AG09319 (cell line): ENCODE measurements at places on chromosomes 4 and X.

- DNase-seq: no peak
Measured at GRCh38 chr4:164383058-164383357, 370.9 kb upstream of the SMIM31 start.

- DNase-seq: no peak
Measured at GRCh38 chrX:101407167-101407747, 468 bp downstream of the GLA start.

GRCh38 chrX:52078131-52078530, 9.1 kb upstream of the MAGED4B start:
- DNase-seq: no peak

DNA sequence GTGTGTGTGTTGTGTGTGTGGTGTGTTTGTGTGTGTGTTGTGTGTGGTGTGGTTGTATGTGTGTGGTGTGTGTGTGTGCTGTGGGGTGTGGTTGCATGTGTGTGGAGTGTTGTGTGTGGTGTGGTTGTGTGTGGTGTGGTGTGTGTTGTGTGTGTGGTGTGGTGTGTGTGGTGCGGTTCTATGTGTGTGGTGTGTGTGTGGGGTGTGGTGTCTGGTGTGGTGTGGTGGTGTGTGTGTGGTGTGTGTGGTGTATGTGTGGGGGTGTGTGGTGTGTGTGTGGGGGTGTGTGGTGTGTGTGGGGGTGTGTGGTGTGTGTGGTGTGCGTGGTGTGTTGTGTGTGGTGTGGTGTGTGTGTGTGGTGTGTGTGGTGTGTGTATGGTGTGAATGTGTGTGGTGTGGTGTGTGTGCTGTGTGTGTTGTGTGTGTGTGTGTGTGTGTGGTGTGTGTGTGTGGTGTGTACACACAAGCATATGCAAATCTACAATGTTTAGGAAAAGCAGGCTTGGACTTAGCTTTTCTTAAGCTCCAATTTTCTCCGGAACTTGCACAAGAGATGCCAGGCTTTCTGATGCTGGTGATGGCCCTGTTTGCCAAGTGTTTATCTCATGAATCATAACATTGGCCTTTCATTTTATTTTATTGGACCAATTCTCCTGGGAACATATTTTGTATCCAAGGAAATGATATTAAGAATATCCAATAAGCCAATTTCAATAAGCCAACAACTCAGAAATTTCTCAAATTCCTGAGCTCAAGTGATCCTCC, 148.7 kb downstream of the SPATA18 start:
- DNase-seq: peak; percentile 59

DNA sequence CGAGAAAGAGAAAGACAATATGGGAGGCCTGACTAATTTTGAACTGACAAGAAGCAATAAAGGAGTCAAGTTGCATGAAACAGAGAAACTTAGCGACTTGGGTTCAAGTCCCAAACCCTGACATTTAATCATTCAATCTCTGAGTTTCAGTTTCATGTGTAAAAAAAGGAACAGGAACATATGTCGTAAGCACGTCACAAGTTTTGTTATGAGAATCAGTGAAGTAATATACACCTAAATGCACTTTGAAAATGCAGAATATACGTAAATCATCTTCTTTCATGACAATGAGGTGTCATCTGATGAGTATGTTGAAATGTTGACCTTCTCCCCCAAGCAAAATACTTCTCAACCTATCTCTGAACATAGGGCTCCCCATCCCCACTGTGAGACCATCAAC, 10.4 kb downstream of the ACOT9 start:
- no peak for DNase-seq

GRCh38 chr4:127217586-127218229, 415.0 kb upstream of the INTU start:
- no peak for DNase-seq

- DNase-seq: no peak
Measured at GRCh38 chr4:136850446-136850845, 681.8 kb downstream of the PCDH18 start.

DNA sequence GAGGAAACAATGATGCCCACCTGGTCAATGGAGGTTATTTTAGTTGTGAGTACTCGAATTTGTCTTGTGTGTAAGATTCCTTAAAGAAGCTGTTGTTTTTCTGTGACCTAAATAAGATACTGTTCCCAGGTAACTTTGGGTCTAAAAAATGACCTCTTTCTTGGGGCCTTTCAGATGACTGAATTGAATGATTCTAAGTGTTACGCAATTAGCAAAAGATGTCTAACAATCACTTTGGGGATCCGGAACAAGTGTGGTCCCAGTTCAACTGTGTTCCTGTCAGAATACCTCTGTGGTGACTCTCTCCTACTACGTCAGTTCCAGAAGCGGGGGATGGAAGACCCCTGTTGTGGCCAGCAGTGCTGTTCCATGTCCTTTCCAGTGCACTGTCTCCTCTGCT, 99.4 kb downstream of the FRAS1 start:
- no peak for DNase-seq

DNA sequence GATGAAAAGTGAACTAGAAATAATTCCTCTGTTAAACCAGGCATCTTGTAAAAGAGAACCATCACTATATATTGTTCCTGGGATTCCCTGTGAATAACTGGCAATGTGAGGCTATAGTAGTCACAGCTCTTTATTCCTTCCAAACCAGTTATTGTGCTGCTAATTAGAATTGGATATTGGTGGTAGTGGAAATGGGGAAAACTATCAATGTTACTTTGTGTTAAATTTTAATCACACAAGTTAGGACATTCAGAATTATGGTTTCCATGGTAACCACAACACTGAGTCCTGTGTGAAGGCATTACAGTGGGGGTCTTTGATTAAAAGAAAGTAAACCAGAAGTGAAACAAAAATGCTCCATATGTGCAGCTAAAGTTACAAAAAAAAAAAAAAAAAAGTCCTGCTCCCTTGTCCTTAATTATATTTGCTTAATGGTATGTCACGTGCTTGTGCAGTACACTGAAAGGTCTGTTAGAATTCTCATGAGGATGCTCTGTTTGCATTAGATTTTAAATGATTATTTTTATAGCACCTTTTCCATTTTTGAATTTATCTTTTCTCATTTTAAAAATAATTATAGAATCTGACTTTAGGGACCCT, 200.4 kb downstream of the ADGRL3 start:
- no peak for DNase-seq
